Activated CD4-positive, alpha-beta T cell treated with anti-CD3 and anti-CD28 coated beads, Interleukin-2, amount 10 ng/mL, durations not matched to agents 24 days and 14 days (primary cell): ENCODE measurements at places on chromosomes 3 and 15. TPM values are rescaled to one million over a fixed set of nuclear protein-coding genes. Genes with fewer than 3 reads are reported as not detected.

The ADCY5 gene
- not detected in 2 replicates for total RNA-seq

The ANKRD34C gene
- not detected in 2 replicates for total RNA-seq

The CAND2 gene
- 0.71 and 0.75 TPM in 2 replicates for total RNA-seq

The CAMP gene
- not detected in 2 replicates for total RNA-seq

The PARP15 gene
- total RNA-seq: 10.8 and 12.1 TPM in 2 replicates

The BBS4 gene
- 8.3 and 10.2 TPM in 2 replicates for total RNA-seq

The CHRNA7 gene
- 0.12 TPM in 1 of 2 replicates, not detected in the other for total RNA-seq

The CCDC54 gene
- not detected in 2 replicates for total RNA-seq

The COPB2 gene
- 99.0 and 103 TPM in 2 replicates for total RNA-seq

The MGLL gene
- 2.3 and 3.6 TPM in 2 replicates for total RNA-seq

The CHAC1 gene
- 8.4 and 9.8 TPM in 2 replicates for total RNA-seq

The MUC20 gene
- 2.9 and 3.7 TPM in 2 replicates for total RNA-seq

The DNAJA4 gene
- 74.1 and 75.9 TPM in 2 replicates for total RNA-seq

The FEZF2 gene
- total RNA-seq: not detected in 2 replicates

The IMPG2 gene
- total RNA-seq: 0.02 and 0.05 TPM in 2 replicates

The MYH15 gene
- 0.12 TPM in 1 of 2 replicates, not detected in the other for total RNA-seq

The RETNLB gene
- total RNA-seq: not detected in 2 replicates

The TEX55 gene
- not detected in 2 replicates for total RNA-seq

The SH2D7 gene
- not detected in 2 replicates for total RNA-seq

The SEMA6D gene
- not detected in 2 replicates for total RNA-seq

The SENP7 gene
- 8.1 and 9.5 TPM in 2 replicates for total RNA-seq

The SGO1 gene
- 20.0 and 23.6 TPM in 2 replicates for total RNA-seq

The TGM4 gene
- not detected in 2 replicates for total RNA-seq

The SLC28A2 gene
- total RNA-seq: not detected in 2 replicates

The NANOGP8 gene
- not detected in 2 replicates for total RNA-seq

The C3orf70 gene
- 0.02 and 0.05 TPM in 2 replicates for total RNA-seq

The CD276 gene
- 20.1 and 20.3 TPM in 2 replicates for total RNA-seq

The DUOXA1 gene
- total RNA-seq: not detected in 2 replicates

The ITIH3 gene
- total RNA-seq: not detected in 2 replicates

The GJD2 gene
- total RNA-seq: not detected in 2 replicates

The GP9 gene
- total RNA-seq: not detected in 2 replicates

The GRK7 gene
- total RNA-seq: not detected in 2 replicates

The CPNE9 gene
- total RNA-seq: 0.17 TPM in 1 of 2 replicates, not detected in the other

The SAMMSON gene
- total RNA-seq: not detected in 2 replicates

The CHRM5 gene
- not detected in 2 replicates for total RNA-seq

The AGTR1 gene
- total RNA-seq: not detected in 2 replicates

The MUSTN1 gene
- 0.43 and 0.54 TPM in 2 replicates for total RNA-seq

The RTP1 gene
- not detected in 2 replicates for total RNA-seq

The TTLL13 gene
- 0.44 and 1.4 TPM in 2 replicates for total RNA-seq

The NDUFAF3 gene
- 123 and 126 TPM in 2 replicates for total RNA-seq

The TFG gene
- 71.5 and 72.2 TPM in 2 replicates for total RNA-seq

The HAPLN3 gene
- total RNA-seq: 76.6 and 77.0 TPM in 2 replicates

The CPN2 gene
- total RNA-seq: not detected in 2 replicates

The PLEKHO2 gene
- 15.7 and 16.9 TPM in 2 replicates for total RNA-seq

The SCAANT1 gene
- total RNA-seq: not detected in 2 replicates

The PSTPIP1 gene
- total RNA-seq: 182 and 186 TPM in 2 replicates

The EFCAB12 gene
- 0.40 and 0.63 TPM in 2 replicates for total RNA-seq

The WNT7A gene
- total RNA-seq: 0.05 TPM in 1 of 2 replicates, not detected in the other

The CCDC39 gene
- total RNA-seq: not detected in 2 replicates

The SAMD7 gene
- not detected in 2 replicates for total RNA-seq

The CLDN16 gene
- not detected in 2 replicates for total RNA-seq
